ENCODE measurements at places on chromosomes 6 and 20.

GRCh38 chr6:16270178-16270794 is 31.9 kb downstream of the GMPR start:
- no peak for DNase-seq

GRCh38 chr6:150410906-150411305 is 42.1 kb downstream of the IYD start:
- peak; percentile 91 for DNase-seq

DNA sequence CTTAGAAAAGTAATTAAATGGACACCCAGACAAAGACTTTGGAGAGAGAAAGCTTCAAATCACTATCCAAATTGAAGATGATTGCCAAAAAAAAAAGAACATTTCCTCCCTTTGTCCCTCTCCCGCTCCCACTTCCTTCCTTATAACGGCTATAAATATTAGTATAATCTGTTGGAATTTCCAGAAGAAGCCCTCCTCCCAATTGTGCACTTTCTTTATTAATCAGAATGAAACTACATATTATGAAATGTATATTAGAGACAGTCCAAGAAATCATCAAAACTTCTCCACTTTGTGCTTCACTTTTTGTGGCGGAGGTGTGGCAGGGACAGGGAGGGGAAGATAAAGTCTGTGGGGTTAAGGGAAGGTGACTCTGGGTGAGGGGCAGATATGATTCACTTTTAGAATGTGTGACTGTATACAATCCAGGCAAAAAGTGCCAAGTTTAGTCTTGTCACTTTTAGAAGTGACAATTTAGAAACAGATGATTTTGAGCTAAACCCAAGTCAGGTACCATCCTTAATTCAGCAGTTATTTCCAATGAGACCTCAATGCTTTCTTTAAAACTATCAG is 195.0 kb upstream of the MARCKS start:
- no peak for DNase-seq

DNA sequence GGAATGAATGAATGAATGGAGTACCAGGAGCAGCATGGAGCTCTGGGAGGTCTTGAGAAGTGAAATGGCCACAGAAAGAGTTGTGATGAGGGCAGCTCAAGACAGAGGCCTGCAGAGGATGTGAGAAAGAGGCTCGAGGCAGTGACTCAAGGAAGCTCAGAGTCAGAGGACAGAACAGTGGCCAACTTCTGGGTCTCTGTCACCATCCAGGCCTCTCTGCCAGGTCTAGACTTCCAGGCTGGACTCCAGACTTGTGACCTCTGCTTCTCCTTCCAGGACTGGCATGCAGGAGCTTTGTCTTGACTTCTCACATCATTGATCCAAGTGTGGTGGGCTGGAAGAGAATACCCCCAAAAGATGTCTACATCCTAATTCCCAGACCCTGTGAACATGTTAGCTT is 119.8 kb downstream of the TOX2 start:
- DNase-seq = no peak

- DNase-seq = no peak
These were observed 7.2 kb downstream of the ATP9A start for GRCh38 chr20:51760905-51761546.

DNA sequence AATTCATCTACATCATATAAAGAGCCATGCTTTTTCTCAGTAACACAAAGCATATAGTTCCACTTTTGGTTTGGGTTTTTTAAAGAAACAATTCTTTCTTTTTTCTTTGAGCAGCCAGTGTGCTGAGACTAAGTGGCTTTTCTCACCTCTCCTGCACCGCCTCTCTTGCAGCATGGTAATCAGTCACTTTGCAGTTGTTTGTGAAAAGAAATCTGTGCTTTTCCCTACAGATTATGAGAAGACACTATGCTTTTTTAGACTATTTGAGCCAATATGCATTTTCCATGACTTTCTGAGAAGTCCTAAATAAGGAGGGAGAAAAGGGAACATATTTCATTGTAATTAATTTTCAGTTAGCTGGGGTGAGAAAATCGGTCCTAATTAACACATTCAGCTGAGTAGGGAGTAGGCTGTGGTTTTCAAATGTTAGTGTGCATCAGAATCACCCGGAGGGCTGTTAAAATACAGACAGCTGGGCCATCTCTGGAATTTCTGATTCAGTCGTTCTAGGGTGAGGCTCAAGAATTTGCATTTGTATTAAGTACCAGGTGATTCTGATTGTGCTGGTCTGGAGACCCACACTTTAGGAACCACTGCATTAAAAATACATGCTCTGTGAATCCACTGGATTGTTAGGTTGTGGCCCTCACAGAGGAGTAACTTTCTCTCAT is 155.2 kb downstream of the TINAG start:
- no peak for DNase-seq

- DNase-seq = no peak
These were observed 45.4 kb downstream of the RAB44 start for GRCh38 chr6:36743032-36743431.

GRCh38 chr6:36546308-36546919 is 865 bp downstream of the STK38 start:
- peak; percentile 78 for DNase-seq

GRCh38 chr20:1803061-1803931 is 91.9 kb upstream of the SIRPA start:
- peak; percentile 70 for DNase-seq

DNA sequence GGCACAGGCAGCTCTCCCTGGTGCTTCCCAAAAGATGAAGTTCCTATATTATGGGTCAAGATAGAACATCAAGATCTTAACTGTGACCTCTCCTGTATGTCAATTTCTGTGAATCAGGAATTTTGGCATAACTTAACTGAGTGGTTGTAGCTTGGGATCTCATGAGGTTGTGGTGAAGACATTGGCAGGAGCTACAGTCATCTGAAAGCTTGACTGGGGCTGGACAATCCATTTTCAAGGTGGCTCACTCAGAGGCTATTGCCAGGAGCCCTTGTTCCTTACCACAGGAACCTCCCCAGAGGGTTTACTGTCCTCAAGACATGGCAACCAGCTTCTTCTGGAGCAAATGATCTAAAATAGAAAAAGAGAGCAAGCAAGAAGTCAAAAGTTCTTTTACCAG is 252.2 kb downstream of the ADGB start:
- no peak for DNase-seq

DNA sequence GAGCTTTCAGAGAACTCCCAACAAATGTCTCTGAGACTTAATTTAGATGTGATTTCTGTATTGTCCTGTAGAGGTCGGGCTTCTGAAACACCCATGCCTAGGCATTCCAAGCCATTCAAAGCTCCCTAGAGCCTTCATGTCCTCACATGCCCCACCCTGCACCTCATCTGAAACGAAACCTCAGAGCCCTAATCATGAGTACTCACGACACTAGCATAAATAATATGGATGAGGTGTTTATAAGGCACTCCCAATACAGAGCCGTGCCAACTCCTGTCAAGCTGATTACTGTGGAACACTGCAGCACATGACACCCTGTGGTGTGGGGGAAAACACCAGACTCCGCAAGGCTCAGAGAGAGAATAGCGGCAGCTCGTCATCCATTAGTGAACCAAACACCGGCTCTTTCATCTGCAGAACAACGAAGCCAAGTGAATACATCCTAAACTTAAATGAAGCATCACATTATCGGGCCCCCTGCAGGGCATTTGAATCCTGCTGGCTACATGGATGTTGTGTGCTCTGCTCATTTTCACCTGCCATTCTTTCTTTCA is 83.8 kb downstream of the FNDC1 start:
- DNase-seq = peak; percentile 40

DNA sequence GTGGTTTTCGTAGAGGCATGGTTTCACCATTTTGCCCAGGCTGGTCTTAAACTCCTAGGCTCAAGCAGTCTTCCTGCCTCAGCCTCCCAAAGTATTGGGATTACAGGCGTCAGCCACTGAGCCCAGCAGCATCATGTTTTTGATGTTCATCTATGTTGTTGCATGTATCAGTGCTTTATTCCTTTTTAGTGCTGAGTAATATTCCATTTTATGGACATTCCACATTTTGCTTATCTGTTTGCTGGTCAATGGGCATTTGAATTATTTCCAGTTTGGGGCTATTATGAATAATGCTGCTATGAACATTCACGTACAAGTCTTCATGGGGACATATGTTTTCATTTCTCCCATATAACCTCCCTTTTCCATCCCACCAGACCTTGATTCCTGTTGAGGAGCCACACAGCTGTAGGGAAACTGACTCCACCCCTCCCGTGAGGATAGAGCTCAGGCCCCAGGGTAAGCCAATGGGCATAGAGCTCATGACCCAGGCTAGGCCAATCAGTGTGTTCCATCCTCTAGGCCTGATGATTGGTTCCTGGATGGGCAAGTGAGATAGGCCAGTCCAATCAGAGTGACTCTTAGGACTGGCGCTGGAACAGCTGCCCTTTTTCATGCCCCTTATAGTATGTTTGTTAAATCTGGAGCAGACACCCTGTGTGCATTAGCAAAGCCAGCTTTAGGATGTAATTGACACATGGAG is 49.5 kb downstream of the DLGAP4 start:
- DNase-seq = no peak

DNA sequence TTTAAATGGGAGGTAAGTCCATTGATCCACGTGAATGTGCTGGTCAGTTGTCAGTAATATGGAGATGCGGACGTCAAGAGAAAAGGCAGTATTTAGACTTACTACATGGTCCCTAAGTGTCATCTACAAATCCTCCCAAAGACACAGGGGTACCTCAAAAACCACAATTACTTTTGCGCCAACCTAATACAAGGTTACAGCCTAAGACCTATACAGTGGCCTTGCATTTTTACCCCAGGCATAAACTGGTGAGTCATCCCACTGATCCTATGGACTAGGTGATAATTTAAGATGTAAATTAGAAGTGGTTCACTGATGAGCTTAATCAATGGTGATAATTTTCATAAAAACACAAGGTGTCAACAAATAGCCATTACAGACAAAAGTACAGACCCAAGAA is 141.0 kb downstream of the NFATC2 start:
- no peak for DNase-seq

- DNase-seq = peak; percentile 52
These were observed 56.5 kb upstream of the TENT5A start for GRCh38 chr6:81808851-81809570.

GRCh38 chr6:42200035-42200434 is 5.3 kb upstream of the GUCA1B start:
- peak; percentile 50 for DNase-seq

DNA sequence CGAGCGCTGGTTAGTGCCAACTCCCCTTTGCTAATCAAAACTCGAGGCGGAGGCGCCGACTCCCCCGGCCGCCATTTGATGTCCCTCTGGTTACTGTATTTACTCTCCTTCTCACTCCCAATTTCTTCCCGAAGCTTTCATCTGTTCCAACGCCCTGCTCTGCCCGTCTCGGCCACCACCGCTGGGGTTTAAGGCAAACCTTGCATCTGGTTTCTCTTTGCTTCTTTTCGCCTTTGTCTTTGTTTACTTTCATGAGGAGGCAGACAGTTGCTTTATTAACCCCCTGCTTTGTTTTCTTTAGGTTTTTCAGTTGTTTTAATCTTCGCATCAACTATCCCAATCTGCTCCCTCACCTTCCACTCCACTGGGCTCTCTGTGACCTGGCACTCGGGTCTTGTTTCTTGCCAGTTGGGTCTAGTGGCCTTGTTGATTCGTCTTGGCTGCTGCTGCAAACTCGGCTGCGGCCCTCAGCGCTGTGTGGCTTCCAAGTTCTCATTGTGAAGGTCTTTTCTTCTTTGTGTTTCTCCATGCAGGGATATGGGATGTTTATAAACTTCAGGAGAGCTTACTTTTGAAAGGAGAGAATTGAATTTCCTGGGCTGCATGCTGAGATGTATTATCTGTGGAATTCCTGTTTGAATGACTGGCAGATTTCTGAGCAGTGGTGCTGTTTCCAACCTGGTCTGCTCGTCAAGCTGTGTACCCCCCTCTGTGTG is 155.1 kb downstream of the CDC5L start:
- no peak for DNase-seq

GRCh38 chr20:8132484-8133309 is 631 bp downstream of the PLCB1 start:
- DNase-seq = no peak

- DNase-seq = no peak
These were observed 43.4 kb downstream of the ZHX3 start for GRCh38 chr20:41274152-41274551.

- DNase-seq = peak; percentile 48
These were observed 6.7 kb upstream of the IFT52 start for GRCh38 chr20:43583982-43584432.

GRCh38 chr20:1489325-1489724 is 1.9 kb downstream of the SIRPB2 start:
- DNase-seq = no peak

GRCh38 chr6:33418690-33419291 is 884 bp upstream of the CUTA start:
- peak; percentile 45 for DNase-seq

- peak; percentile 40 for DNase-seq
These were observed 75.2 kb upstream of the F13A1 start for GRCh38 chr6:6395581-6396197.

DNA sequence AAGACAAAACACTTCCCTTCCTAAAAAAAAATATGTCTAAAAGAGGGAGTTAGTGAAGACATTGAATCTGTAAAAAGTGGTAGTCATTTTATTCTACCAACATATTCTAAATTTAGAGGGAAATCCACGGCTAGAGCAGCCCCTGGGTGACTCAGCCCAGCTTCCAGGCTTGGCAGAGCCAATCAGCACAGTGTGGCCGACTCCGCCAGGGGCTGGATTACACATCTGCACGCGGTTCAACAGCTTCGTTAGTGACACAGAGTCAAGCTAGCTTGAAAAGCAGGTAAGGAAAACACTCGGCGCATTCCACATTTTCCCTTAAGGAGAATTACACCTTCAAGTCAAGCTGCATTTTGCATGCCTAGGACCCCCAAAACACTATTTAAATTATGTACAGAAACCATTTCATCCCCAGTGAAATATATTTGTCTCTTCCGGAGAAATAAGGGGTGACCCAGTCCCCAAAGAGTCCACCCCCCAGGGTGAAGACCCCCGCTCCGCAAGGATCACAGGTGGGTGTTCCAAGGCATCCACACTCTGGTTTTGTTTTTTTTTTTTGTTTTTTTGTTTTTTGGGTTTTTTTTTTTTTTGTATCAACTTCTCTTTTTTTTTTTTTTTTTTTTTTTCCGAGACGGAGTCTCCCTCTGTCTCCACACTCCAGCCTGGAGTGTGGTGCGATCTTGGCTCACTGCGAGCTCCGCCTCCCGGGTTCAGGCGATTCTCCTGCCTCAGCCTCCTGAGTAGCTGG is 58.4 kb upstream of the ARID1B start:
- peak; percentile 59 for DNase-seq

GRCh38 chr20:37362821-37363220 is 16.9 kb downstream of the SRC start:
- no peak for DNase-seq

GRCh38 chr20:3208786-3209256 is 477 bp upstream of the ITPA start:
- no peak for DNase-seq

- peak; percentile 29 for DNase-seq
These were observed 451.2 kb upstream of the JAG1 start for GRCh38 chr20:11124849-11125505.

DNA sequence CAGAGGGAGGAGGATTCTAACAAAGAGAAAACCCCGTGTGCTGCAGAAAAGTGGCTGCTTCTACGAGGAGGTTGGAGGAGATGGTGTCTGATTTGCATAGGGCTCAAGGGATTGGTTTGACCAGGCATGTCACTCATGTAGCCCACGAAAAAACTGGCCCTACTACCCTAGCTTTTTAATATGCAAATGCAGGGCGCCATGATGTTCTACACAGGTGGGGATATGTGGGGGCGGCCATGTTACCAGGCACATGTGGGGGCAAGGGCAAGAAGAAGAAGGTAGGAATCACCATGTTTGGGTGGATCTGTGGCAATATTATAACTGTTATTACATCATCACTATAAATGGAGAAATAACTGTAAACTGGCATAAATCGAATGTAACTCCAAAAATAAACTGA is 9.9 kb downstream of the KIAA1755 start:
- DNase-seq = no peak

Measured in umbilical cord (tissue), 2 donors.